Small intestine (tissue), 16 donors: ENCODE measurements at places on chromosomes 12 and 14.

DNA sequence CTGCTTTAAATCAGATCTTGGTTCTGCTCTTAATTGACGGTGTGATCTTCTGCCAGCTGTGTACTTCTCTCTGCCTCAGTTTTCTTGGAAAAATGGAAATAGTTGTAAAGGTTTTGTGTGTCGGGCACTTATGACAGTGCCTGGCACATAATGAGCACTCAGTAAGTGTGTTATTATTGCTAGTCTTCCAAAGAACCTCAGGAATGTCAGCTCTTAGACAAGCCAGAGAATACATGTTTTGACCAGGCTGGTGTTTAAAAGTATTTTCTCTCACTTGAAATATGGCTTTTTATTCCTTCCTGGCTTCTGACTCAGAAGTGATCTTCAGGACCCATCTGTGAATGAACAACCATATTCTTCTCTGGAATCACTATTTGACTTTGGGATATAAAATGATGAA lies 304.1 kb downstream of the SNAPC1 start:
- no peak for DNase-seq

DNA sequence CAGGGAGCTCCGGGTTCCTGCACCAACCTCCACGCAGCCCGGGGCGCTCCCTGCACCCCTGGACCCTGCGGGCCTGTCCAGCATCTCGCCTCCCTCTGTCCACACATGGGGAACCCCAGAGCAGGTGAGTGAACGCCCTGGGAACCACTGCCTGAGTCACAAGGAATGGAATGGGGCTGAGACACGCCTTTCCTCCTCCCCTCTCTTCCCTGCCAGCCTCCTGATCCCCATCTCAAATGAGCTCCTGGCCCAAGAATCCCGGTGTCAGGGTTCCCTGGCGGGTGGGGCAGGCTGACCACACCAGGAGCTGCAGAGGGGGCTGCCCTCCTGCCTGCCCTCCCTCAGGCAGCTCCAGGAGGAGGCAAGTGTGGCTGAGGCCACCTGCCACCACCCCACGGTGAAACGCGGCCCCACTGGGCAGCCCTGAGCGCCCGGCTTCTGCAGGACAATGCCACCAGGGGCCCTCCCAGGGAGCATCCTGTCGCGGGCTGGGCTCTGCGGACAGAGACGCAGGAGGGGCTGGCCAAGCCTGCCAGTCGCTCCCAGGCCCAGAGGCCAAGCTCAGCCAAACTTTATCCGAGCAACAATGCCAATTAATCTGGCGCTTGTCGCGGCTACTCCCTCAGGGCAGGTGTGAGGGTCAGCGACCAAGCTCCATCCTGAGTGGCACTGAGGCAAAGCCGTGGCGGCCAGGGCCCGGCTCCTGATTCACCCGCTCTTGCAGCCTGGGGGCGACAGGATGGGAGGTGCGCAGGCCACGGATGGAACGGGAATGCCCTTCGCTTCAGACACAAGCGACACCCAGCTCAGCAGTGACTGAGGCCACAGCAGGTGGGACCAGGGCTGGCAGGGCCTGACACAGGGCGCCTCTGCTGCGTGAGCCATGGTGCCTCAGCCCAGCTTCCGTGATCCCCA lies 44.3 kb downstream of the GALNT9 start:
- DNase-seq: no peak

DNA sequence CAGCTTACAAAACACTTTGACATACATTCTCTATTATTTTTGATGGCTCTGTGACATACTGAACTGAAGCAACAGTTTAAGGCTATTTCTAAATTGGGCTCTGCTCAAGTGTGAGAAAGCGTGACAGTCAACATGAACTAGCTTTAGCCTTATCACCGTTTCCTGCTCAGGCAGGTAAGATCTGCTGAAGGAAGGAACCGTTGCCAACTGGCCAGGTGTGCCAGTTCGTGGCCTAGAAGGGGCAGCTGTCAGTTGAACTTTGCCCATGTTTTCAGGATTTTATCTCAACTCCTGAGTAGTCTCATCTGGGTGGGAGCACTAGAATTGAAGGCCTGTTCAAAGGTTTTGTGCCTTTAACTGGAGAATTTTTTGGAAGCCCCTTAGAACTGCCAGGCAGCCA lies 79.5 kb downstream of the ETV6 start:
- peak; percentile 95 for DNase-seq

GRCh38 chr12:45725631-45726602 lies 3.6 kb upstream of the ARID2 start:
- peak; percentile 67 for DNase-seq

GRCh38 chr12:43098766-43099550 lies 453.0 kb downstream of the ADAMTS20 start:
- no peak for DNase-seq
